Hematopoietic multipotent progenitor cell treated with erythropoietin and hydrocortisone succinate and interleukin-3 and kit ligand, for 8 days (in vitro differentiated cells): ENCODE measurements at places on chromosomes 12 and 14.

DNA sequence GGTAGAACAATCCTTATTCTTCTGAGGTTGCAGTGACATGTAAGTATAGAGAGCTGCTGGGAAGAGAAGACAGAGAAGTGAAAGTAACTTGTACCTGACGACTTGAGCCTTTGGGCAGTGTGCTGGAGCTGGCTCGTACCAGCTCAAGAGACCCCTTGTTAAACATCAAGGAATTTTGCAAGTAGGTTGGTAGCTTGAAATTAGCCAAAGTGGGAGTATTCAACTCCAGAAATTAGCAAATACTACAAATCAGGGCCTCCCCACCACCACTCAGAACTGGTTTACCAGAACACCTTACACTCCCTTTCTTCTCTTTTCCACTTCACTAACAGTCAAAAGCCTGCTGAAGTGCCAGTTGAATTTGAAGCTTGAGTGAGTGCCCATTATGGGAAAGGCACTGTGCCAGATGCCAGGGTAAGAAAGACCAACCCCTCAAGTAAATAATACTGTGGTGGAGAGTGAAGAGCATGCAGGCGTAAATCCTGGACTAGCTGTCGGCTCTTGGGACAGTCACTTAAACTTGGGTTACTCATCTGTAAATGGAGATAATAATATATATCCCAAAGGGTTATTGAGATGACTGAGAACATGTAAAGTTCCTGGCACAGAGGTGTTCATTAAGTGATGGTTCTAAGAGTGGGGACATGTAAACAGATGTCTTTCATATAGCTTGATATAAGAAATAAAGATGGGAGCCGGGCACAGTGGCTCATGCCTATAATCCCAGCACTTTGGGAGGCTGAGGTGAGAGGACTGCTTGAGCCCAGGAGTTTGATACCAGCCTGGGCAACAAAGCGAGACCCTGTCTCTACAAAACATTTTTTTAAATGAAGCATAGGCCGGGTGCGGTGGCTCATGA lies 27.0 kb upstream of the EID3 start:
- no peak for DNase-seq

GRCh38 chr12:51744235-51744634 lies 104.3 kb downstream of the FIGNL2 start:
- no peak for DNase-seq

DNA sequence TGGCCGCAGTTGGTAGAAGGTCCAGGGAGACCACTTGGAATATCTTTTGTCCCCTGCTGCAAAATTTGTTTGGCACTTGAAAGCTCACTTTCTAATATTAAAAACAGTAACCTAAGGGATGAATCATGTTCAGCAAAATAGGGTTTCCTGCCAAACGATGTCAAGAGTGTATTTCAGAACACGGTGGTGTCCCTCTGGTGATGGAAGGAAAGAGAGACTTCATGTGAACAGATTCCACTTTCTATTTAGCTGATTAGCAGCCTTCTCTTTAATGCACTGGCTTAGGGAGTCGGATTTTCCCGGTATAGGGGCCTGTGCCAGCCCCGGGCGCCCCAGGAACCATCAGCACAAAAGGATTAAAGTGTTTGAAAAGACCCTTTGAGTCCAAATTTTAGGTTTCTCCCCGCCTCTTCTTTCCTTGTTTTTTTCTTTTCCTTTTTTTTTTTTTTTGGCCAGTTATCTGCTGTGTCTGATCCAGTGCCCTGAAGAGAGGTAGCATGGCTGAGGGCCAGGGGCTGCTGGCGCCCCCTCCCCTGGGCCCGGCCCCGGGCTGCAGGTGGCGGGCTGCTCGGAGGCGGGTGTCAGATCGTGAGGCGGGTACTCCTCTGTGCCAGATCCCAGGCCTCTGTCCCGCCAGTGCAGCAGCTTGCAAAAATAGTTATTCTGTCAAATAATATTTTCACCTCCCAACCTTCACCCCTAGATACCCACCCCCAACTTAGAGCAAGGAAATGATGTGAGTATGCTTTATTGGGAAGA lies 88.3 kb downstream of the TESC start:
- no peak for DNase-seq

GRCh38 chr14:84421621-84422020 lies 1108.3 kb upstream of the FLRT2 start:
- DNase-seq = no peak
